Articular chondrocyte of knee joint (primary cell): ENCODE measurements at places on chromosomes 11 and 22. TPM values are rescaled to one million over a fixed set of nuclear protein-coding genes. Genes with fewer than 3 reads are reported as not detected.

The MYOD1 gene
- not detected in 2 replicates for total RNA-seq

The TRPM5 gene
- total RNA-seq: not detected in 2 replicates

The MS4A6A gene
- total RNA-seq: not detected in 2 replicates

The CCDC134 gene
- 8.2 and 8.8 TPM in 2 replicates for total RNA-seq

The CYP2D6 gene
- 0.13 and 0.22 TPM in 2 replicates for total RNA-seq

The NDUFC2 gene
- 69.2 and 117 TPM in 2 replicates for total RNA-seq

The GAL3ST1 gene
- 0.13 and 0.22 TPM in 2 replicates for total RNA-seq

The VSIG2 gene
- total RNA-seq: not detected in 2 replicates

The GAB4 gene
- total RNA-seq: not detected in 2 replicates

The TRIM48 gene
- not detected in 2 replicates for total RNA-seq

The APOL5 gene
- total RNA-seq: not detected in 2 replicates

The LRP4 gene
- total RNA-seq: 1.2 and 2.5 TPM in 2 replicates

The EIF3M gene
- 553 and 584 TPM in 2 replicates for total RNA-seq

The YAP1 gene
- total RNA-seq: 171 and 172 TPM in 2 replicates

The DAGLA gene
- 2.4 and 2.5 TPM in 2 replicates for total RNA-seq

The KCNJ4 gene
- not detected in 2 replicates for total RNA-seq

The MOGAT2 gene
- 0.13 TPM in 1 of 2 replicates, not detected in the other for total RNA-seq

The OVOL1 gene
- total RNA-seq: not detected in 2 replicates

The UCP3 gene
- 0.65 and 1.1 TPM in 2 replicates for total RNA-seq

The TNNI2 gene
- not detected in 2 replicates for total RNA-seq

The OR4X1 gene
- not detected in 2 replicates for total RNA-seq

The TMEM121B gene
- total RNA-seq: 0.11 and 0.13 TPM in 2 replicates

The KRTAP5-1 gene
- not detected in 2 replicates for total RNA-seq

The GSTT2 gene
- 0.78 TPM in 1 of 2 replicates, not detected in the other for total RNA-seq

The MS4A1 gene
- not detected in 2 replicates for total RNA-seq

The OR6A2 gene
- total RNA-seq: 0.52 and 0.76 TPM in 2 replicates

The CARD16 gene
- total RNA-seq: 0.39 and 0.76 TPM in 2 replicates

The CABP4 gene
- total RNA-seq: 0.11 TPM in 1 of 2 replicates, not detected in the other

The C11orf16 gene
- total RNA-seq: not detected in 2 replicates

The SMIM35 gene
- not detected in 2 replicates for total RNA-seq

The PRR5L gene
- total RNA-seq: 12.5 and 25.5 TPM in 2 replicates

The RAG2 gene
- total RNA-seq: not detected in 2 replicates

The SCGB1C1 gene
- total RNA-seq: not detected in 2 replicates

The TIGD3 gene
- 0.13 TPM in 1 of 2 replicates, not detected in the other for total RNA-seq

The NCAM1 gene
- total RNA-seq: 0.91 and 1.4 TPM in 2 replicates

The MS4A15 gene
- total RNA-seq: not detected in 2 replicates

The ZNF143 gene
- total RNA-seq: 16.9 and 21.4 TPM in 2 replicates

The MMP12 gene
- total RNA-seq: 0.11 and 0.26 TPM in 2 replicates

The HSPB2 gene
- total RNA-seq: 1.7 and 2.2 TPM in 2 replicates

The DCDC1 gene
- total RNA-seq: 0.65 and 1.6 TPM in 2 replicates

The MUC5B gene
- not detected in 2 replicates for total RNA-seq

The POU2AF2 gene
- total RNA-seq: not detected in 2 replicates

The CHST1 gene
- total RNA-seq: 0.13 and 1.4 TPM in 2 replicates

The RFPL2 gene
- total RNA-seq: not detected in 2 replicates

The MUC6 gene
- not detected in 2 replicates for total RNA-seq

The PPP6R2 gene
- total RNA-seq: 25.7 and 36.8 TPM in 2 replicates

The FUT4 gene
- total RNA-seq: 10.7 and 10.8 TPM in 2 replicates

The OR52H1 gene
- 0.65 and 1.0 TPM in 2 replicates for total RNA-seq

The RGL4 gene
- total RNA-seq: not detected in 2 replicates

The TMPRSS13 gene
- total RNA-seq: not detected in 2 replicates

The FAT3 gene
- total RNA-seq: 13.9 and 14.6 TPM in 2 replicates
